ENCODE measurements at places on chromosomes 4 and X. TPM values are rescaled to one million over a fixed set of nuclear protein-coding genes. Genes with fewer than 3 reads are reported as not detected.

Gene CCNB3
- total RNA-seq, result 0.32 TPM

Gene ABCG2
- total RNA-seq, result 1.2 TPM

Gene RAI2
- 0.11 TPM for total RNA-seq

DNA sequence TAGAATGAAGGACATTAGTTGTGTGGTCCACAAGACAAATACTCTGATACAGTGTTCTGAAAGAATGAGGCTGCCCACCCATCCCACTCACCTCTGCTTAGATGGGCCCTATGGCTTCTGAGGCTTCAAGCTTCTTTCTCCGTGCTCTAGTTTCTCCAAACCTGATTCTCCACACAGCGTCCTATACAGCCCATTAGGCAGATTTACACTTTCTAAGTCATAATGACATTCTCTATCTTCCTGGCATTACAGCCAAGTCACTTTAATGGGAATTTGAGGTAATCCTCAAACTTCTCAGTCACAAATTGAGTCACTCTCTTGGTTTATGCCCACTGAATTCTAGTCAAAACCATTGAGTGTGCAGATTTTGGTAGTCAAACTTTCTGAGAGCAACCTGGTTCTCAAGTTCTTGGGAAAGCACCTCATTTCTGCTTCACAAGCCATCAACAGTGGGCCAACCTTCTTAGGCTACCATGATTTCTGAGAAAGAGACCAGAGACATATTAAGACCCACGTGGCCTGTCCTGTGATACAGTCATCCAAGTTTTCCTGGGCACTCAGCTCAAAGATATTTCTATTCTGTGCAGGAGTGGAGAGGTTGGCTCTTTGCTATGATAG lies 6.2 kb upstream of the SETD7 start:
- DNase-seq, result no peak

- DNase-seq, result no peak
Observed at GRCh38 chr4:156401371-156401770, 447.7 kb upstream of the CTSO start.

GRCh38 chr4:158292156-158292555 lies 81.9 kb downstream of the TMEM144 start:
- DNase-seq, result no peak

DNA sequence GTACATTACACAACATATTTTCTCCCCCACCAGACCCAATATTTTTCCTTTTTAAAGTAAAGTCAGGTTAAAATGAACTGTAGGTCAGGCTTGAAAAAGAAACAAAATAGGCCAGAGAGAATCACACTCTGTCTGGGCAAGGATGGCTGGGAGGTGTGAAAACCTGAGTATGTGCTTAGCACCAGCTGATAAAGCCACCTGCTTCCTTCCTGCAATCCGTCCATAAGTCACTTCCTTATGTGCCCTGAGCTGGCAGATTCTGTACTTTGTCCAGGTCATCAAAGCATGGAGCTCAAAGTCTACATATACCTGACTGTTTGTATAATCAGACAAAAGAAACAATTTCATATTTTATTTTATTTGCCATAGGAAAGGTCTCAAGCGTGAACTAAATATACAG lies 37.7 kb downstream of the ANTXR2 start:
- DNase-seq, result no peak

DNA sequence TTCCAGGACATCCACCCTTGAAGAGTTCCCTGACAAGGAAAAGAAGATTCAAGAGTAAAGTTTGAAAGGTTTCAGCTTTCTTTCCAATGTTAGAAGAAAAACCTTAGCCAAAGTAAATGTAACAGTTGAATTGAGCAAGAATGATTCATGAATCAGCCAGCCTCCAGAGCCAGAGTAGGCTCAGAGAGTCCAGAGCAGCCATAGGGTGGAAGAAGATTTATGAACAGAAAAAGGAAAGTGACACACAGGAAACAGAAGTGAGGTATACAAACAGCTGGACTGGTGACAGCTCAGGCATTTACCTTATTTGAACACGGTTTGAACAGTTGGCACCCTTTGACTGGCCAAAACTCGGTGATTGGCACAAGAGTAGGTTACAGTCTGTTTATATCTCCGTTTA lies 63.2 kb downstream of the QDPR start:
- peak; percentile 72 for DNase-seq

- no peak for DNase-seq
Observed at GRCh38 chr4:121693450-121693849, 3.3 kb downstream of the ANXA5 start.

DNA sequence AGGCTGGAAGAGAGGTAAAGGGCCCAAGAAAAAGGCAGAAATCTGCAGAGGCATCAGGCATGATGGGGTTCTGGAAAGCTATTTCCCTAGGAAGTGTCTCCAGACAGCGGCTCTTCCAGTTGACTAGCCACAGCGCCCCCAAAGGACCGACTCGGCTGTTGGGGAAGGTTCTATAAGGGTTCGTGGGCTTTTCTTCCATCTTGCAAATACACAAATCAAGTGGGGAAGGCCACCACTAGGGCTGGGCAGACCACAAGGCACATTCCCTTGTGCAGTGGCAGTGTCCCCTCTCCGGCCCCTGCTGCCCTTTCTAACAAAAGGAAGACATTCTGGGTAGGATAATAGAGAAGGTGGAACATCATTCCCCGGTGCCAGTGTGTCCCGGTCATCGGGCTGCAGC lies 18.2 kb downstream of the BCOR start:
- DNase-seq, result no peak

DNA sequence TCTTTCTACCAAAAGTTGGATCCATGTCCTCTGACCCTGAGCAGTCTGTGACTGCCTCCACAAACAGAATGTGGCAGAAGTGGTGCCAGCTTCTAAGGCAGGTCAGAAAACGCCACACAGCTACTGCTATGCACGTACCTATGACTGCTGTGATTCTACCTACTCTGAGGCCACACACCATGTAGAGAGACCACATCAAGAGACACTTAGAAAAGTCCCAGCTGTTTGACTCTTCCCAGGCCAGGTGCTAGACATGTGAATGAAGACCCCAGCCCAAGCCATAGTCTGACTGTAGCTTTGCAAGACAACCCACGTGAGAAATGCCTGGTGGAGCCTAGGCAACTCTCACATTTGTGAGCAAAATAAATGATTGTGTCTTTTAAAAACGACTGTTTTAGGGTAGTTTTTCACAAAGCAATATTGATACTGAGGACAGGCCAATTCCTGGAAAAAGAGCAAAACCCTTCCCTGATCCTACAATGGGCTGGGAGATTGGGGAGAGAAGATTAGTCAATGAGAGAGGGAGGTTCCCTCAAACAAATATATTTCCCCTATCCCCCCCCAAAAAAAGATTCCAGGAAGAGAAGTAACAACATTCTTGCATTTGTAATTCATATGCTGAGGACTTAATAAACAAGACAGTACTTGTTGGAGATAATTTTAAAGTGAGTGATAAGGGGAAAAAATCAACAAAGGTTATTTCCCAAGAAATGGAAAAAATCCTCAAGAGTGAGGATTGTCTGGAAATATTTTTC lies 33.3 kb downstream of the FRYL start:
- DNase-seq, result no peak

DNA sequence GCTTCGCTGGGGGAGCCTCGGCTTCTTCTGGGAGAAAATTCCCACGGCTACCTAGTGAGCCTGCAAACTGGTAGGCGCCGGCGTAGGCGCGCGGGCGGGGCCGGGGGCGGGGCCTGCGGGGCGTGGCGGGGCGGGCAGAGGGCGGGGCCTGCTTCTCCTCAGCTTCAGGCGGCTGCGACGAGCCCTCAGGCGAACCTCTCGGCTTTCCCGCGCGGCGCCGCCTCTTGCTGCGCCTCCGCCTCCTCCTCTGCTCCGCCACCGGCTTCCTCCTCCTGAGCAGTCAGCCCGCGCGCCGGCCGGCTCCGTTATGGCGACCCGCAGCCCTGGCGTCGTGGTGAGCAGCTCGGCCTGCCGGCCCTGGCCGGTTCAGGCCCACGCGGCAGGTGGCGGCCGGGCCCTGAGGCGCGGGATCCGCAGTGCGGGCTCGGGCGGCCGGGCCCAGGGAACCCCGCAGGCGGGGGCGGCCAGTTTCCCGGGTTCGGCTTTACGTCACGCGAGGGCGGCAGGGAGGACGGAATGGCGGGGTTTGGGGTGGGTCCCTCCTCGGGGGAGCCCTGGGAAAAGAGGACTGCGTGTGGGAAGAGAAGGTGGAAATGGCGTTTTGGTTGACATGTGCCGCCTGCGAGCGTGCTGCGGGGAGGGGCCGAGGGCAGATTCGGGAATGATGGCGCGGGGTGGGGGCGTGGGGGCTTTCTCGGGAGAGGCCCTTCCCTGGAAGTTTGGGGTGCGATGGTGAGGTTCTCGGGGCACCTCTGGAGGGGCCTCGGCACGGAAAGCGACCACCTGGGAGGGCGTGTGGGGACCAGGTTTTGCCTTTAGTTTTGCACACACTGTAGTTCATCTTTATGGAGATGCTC lies at the start of gene HPRT1:
TSS of gene HPRT1 (plus strand) at position 161 of the 857 bp plus-strand sequence. CDS start at position 308, 147 bp downstream.
- DNase-seq, result peak; percentile 62

DNA sequence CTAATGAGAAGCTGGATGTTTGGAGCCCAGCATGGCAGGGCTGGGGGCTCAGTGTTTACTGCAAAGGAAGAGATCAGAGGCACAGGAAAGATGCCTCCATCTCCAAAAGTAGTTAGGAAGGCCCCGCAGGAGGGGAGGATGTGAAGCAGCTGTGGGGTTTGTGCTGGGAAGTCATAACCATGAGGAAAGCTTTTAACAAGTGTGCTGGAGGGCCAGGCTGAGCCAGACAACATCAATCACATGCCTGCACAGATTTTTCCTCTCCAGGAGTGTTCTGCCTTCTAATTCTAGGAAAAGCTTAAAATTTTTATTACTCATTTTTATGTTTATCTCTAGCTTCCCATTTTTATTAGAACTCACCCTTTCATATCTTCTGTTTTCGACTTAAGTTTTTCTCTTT lies 65.4 kb downstream of the GPR82 start:
- DNase-seq, result peak; percentile 25

DNA sequence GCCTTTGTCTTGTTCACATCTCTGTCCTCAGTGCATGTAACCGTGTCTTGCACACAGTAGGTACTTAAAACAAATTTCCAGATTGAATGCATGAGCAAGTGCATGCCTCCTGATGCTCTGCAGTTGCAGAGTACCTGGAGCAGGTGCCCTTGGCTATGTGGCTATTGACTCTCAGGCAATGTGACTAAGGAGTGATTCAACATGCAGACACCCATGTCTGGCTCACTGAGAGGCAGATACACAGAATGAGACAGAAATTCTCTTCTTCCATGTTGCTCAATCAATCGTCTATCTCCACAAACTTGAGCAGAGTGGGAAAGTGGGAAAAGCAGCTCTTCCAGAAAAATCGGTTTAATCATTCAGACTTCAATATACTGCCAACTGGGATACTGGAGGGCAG lies 111.0 kb downstream of the CHRDL1 start:
- no peak for DNase-seq

DNA sequence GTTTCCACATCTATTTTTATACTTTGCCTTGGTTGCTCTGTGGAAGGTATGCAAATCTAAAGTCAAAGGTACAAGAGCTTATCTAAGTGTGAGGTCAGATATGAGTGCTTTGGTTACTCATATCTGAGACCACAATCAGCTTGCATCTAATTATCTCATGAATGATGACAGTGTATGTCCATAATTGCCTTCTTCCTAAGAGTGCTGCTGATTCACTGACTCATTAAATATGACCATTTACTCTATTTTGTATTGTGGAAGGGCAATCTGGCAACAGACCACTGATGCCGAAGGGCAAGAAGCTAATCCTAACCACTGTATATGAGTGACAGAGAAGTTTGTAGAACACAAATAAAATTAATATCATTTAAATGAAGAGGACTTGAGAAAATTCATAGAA lies 1190.2 kb upstream of the AGA start:
- no peak for DNase-seq

DNA sequence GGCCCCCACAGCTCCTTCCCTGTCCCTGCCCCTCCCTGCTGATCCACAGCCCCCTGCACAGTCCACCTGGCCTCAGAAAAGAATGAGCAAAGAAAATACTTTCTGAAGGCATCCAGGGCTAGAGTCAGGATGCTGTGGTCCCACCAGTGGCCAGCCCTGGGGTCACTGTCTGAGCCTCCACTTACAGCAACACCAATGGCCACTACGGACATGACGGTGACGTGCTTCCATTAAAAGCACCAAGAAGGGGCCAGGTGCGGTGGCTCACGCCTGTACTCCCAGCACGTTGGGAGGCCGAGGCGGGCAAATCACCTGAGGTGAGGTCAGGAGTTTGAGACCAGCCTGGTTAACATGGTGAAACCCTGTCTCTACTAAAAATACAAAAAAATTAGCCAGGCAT lies 4.0 kb downstream of the JAKMIP1 start:
- no peak for DNase-seq

DNA sequence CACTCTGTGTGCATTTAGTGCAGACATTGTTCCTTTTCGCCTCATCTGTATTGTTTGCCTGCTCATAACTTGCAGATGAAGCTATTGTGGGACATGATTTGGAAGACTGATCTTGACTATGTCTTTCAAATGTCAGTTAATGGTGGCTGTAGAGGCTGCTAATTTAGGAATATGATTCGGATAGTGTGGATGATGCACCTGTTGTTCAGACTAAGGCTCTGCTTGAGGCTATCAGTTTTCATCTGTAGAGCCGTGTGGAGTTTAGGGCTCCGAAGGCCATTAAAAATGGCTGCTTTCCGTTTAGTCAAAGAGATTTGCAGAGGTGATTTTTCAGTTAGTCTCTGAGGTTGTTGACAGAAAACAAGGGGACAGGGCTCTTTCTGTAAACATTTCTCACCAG lies 102.0 kb downstream of the GBA3 start:
- no peak for DNase-seq

DNA sequence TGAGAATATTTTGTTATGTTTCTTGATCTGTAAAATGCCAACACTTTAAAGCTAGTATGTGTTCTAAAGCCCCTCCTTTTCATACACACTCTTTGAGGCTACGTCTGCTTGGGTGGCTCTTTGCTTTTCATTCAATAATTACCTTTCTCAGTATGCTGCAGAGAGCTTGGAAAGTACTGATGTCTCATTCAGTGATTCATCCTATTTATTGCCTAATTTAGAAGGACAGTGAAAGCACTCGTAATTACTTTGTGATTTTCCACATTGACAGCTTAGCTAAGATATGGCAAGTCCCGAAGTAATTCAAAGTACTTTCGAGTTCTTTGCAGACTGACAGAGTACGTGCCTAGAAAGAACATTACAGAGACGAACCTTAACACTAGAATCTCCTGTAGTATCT lies 57.2 kb downstream of the BMP15 start:
- no peak for DNase-seq

DNA sequence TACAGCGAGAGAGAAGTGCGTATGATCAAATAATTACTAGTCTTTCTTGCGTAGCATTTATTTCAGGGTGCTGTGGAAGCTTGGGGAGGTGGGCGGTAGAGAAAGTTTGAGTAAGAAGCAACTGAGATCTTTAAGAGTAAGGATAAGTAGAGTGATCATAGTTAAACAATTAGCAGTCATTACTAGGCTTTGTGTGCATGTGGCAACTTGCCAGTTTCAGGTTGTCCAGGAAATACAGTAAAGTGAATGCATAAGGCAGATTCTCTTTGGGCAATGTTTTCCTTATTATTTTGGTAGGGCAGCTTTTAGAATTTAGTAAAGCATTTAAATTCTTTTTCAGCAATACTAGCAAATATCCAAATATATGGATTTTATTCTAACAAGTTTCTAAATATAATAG lies 57.0 kb downstream of the HPGDS start:
- no peak for DNase-seq

GRCh38 chr4:82268050-82268825 lies 105.6 kb downstream of the HNRNPD start:
- peak; percentile 55 for DNase-seq
